EL (cell line): ENCODE measurements at places on chromosomes 1 and 21.

DNA sequence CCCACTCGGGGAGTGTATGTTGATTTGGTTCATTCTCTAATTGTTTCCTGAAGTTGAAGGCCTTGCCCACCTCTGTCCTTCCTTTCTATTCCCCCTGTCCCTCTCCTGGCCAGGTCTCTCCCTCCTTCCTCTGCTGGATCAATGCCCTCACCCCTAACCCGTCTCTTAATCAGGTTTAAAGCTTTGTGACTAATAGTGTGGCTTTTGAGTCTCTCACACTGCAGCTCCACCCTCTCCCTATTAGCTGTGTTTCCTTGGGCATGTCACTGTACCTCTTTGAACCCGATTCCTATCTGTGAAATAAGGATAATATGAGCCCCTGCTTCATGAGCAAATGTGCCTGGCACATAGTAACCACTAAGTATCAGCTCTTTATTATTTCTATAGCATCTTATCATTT, 20.5 kb downstream of the AHDC1 start:
- no peak for DNase-seq

- DNase-seq, result no peak
These were observed 5.3 kb downstream of the SLAMF7 start for GRCh38 chr1:160744199-160744851.

DNA sequence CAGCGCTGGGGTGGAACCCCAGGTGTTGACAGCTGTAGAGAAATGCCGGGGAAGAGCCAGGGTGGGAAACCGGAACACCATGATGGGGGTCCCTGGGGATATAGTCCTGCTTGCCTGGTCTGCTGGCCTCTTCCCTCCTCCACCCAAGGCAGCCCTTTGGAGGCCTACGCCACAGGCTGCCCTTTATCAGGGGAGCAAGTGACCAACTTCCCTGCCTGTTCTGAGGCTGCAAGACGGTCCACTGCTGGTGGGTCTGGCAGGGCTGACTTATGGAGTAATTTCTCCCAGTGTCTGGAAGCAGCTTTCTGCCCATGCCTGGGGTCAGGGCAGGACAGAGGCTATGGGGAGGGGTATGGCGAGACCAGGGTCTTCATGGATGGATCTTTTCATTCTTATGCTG, 50.8 kb upstream of the EDN2 start:
- no peak for DNase-seq

DNA sequence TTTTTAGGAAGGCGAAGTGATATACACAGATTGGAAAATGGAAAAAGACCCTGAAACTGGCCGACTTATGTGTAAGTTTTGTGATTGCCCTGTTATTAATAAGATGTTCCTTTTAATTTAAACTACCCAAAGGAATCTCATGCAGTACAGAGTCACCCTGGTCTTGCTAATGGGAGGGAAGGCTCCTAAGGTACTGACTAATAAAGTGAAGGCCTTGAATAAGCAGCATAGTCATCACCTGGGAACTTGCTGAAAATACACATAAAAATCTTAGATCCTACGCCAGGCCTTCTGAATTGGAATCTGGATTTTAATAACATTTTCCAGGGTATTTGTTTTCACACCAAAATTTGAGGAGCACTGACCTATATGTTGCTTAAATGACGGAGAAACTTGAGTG, 73.4 kb upstream of the MCOLN3 start:
- DNase-seq, result peak; percentile 10

DNA sequence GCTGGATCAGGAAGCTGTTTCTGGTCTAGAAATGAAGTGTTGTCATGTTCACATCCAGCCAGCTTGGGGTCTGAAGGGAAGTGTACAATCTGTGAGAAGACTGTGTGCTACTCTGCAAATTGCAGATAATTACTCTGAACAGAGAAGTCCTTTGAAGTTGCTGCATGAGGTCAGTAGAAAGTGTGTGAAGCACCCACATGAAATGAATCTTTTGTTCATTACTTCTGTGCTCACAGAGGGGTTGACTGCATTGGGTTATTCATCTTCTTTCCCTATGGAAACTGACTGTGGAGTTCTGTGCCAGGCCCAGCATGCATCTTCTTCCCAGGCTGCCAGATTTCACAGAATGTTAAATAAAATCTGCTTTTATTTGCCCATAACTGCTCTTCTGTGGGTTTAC, 47.1 kb downstream of the CTH start:
- DNase-seq, result no peak

DNA sequence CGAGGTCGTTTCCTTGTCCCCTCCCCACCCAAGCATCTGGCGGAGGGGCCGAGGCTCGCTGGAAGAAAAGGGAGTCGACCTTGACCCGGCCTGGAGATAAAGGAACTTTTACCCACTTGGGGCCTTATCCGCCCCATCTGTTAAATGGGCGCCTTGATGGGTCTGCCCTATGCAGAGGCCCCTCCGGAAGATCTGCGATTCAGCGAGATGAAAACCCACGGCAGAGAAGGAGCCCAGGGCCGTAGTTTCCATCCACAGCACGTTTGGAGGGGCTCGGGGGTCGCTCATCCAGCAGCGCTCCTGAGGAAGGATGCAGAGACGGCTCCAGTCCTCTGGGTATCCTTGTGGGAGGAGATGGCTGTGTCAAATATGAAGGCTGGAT, 518 bp downstream of the NCMAP start:
- DNase-seq, result no peak

DNA sequence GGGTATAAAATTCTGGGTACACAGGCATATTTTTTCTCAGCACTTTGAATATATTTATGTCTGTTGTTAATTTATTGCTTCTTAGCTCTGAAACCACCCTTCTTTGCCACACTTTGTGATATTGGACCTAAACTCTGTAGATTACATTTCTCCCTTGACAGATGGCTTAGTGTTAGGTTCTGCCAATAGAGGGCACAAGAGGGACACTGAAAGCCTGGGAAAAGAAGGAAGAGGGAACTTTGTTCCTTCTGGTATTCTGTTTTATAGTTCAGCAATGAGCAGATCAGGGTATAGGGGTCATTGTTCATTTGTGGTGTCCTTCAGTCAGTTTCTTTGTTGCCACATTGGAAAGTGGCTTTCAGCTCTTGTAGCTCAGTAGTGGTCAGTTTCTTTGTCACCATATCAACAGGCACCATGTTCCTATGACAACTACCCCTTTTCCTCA, 423.5 kb upstream of the PROX1 start:
- DNase-seq, result peak; percentile 21

- no peak for DNase-seq
These were observed 67.2 kb downstream of the ATP5PO start for GRCh38 chr21:33848249-33848953.

DNA sequence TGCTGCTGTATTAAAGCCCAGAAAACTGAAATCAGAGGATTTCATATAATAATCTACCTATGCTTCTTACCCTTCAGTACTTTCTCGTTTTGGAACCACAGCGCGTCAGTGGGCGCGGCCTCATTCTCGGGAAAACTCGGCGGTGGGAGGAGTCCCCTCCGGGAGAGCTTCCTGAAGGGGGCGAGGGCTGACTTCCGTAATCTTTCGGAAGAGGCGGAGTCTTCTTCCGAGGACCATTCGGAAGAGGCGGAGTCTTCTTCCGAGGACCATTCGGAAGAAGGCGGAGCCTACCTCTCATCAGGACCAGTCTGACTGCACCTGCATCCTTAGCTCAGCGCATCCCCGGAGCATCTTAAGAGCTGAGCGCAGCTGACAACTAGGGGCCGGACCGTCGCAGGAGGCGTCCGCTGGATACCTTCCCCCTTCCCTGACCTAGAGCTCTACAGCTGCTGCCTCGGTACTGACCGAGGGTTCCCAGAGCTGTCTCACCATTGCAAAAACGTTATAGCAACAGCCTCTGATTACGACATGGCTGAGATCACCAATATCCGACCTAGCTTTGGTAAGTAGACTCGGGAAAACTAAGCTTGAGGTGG, at the start of gene SYT11:
TSS of gene SYT11 (plus strand) at position 334 of the 596 bp plus-strand sequence. CDS start at position 529, 195 bp downstream.
- DNase-seq, result peak; percentile 96

DNA sequence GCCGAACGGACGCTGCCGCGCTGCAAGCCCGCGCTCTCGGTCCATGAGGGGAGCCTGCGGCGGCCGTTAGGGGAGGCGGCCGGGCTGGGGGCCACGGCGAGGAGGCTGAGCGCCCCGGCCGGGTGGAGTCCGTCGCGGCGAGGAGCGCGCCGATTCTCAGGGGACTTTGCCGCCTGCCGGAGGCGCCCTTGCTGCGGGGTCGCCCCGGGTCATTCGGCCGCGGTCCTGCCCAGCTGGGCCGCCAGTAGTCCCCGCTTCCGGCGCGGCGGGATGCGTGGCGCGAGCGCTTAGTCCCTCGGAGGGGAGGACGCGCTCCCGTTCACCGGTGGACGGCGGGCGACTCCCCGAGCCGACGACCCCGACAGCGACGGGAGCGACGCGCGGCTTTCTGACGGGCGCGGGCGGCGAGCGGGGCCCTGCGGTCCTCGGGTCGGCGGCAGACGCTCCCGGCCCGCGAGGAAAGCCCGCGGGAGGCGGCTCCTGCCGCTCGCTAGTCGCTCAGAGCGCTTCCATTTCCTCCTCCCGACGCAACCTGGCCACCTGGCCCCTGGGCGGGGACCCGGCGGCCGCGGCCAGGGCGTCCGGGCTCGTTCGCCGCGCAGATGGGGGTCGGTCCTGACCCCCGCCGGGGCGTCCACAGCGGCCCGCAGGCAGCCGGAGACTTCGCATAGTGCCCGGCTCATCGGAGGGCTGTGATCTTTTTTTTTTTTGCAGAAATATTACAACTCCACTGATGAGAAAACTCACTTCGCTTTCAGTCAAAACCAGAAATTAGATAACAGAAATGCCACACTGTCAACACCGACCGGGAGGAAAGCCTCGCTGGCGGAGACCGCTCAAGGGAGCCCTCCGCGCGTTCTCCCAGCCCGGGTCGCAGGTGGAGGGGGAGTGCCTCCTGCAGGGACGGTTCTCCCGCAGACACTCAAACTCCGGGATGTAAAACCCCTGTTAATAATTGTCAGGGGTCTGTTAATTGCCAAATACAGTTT, 641 bp upstream of the ZBTB21 start:
- no peak for DNase-seq
